Fibroblast of villous mesenchyme (primary cell): ENCODE measurements at places on chromosomes 3 and 15. TPM values are rescaled to one million over a fixed set of nuclear protein-coding genes. Genes with fewer than 3 reads are reported as not detected.
A peak's percentile ranks its signal among the peaks of the same experiment; 100 is the strongest.

DNA sequence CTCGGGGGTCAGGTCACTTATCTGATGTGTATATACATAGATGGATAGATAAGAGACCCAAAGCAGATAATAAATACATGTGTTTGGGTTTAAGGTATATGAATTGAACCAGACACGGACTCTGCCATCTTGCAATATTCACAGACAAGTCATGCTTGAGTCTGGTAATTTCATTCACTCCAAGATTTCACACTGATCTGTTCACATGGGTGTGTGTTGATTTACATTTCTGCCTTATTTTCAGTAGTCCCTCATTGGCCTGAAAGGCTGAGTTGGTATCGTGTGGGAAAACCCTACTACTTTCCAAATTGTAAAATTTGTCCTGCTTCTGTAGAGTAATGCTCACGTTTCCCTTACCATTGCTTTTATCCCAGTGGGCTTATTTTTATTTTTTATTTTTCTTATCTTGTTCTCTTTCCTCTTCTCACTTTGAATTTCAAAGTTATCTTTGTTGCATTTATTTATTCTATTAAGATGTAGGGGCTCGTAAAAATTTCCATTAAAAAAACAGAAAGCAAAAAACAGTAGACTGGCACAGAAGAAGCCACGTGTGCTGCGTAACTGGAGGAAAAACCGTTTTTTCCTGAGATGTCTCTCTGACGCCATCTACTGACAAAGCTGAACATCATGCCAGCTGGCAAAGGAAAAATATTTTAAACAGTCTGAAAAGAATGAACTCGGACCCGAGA is 10.8 kb upstream of the MFSD1 start:
- DNase-seq: peak; percentile 85

DNA sequence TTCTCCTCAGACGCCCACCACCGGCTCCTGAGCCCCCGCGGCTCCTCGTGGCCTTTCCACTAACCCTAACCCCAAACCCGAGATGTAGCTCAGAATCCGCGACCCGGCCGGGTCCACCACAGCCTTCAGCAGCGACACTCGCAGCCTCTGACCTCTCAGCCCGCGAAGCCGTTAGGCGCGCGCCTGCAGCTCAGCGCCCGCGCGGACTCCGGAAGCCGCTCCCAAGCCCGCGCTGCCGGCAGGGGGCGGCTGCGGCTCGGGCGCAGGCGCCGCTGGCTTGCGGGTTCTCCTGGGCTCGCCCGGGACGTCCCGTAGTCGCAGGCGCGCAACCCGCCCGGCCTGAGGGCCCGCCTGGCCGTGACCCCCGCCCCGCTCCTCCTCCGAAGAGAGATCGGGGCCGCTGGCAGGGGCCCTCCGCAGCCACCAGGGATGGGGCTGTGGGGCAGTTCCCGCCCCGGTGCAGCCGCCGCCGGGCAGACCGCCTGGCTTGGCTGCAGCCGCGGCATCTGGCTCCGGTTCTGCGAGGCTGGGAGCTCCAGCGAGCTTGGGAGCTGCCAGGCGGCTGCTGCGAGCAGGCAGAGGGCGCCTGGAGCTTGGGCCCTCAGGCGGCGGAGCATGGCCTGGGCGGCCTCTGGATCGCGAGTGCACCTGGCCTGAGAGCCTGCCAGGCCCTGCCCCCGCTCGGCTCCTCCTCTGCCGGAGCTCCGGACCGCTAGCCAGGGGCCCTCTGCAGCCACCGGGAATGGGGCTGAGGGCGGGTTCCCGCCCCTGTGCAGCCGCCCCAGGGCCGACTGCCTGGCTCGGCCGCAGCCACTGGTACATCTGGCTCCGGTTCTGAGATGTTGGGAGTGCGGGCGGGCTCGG is 120.7 kb downstream of the LMLN start:
- peak; percentile 63 for DNase-seq

SEMA3G gene
- 0.32 TPM in 1 of 2 replicates, not detected in the other for total RNA-seq

TRAT1 gene
- total RNA-seq: not detected in 2 replicates
